Mucosa of descending colon (tissue), 3 donors: ENCODE measurements at places on chromosomes 2 and 18. TPM values are rescaled to one million over a fixed set of nuclear protein-coding genes. Genes with fewer than 3 reads are reported as not detected.

DNA sequence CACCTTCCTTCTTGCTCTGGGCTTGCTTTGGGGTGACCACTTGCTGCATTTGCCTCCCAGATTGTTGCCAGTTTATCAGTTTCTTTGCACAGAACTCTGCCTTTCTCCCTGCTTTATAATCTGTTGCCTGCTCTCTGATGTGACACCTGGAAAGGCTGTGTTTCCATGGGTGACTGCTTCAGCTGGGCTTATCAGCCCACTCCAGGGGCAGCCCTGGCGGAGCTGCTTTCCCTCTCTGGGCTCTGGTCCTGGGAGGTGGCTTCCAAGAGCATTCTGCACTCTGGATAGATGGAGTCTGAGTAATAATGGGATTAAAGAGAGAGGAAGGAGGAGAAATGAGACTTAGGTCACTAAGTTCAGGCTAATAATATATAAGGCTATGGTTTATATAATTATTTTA is 352.7 kb downstream of the TSN start:
- DNase-seq, result no peak

DNA sequence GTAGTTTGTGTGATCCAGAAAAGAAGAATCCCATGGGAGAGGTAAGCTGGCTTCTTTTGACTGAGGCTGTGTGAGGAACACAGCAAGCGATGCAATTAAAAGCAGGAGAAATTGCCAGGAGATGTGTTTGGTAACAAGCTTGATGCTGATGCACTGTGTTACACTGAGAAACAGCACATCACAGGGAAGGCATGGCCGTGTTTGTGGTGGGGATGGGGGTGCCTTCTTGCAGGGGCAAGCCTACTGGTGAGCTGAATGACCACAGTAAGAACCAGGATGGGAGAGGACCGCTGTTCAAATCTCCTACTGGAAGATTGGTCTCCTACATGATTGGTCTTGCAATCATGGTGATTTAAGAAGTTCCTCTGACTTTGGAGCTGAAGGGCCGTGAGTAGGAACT is 477.7 kb upstream of the HS6ST1 start:
- DNase-seq, result no peak

GRCh38 chr18:57864615-57865121 is 61.6 kb upstream of the ATP8B1 start:
- DNase-seq, result no peak

DNA sequence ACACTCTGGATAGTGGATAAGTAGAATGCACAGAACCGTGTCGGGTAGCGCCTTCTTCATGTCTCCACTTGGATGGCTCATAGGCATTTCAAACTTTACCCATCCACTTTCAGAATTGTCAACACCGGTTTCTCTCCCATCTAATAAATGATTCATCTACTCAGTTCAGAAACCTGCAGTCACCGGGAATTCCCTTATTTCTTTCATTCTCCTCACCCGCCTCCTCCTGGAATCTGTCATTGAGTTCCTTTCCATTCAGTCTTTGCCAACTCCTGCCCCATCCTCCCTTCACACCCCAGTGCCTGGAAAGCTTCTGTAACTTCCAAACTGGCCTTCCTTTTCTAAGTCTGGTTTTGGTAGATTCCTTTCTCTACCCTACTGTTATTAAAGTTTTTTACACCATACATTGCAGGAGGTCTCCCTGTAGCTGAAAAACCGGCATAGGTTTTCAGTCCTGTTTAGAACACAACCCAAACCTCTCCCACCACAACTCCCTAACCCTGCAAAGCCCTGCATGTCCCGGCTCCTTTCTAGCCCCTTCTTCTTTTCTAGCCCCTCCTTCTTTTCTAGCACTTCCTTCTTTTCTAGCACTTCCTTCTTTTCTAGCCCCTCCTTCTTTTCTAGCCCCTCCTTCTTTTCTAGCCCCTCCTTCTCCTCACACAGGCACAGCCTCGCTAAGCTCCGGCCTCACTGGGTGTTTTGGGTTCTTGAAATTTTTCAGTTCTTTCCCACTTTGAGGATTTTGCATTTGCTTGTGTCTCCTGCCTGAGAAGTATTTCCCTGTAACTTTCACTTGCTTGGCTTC is 133.9 kb upstream of the KLHL14 start:
- DNase-seq, result no peak

DNA sequence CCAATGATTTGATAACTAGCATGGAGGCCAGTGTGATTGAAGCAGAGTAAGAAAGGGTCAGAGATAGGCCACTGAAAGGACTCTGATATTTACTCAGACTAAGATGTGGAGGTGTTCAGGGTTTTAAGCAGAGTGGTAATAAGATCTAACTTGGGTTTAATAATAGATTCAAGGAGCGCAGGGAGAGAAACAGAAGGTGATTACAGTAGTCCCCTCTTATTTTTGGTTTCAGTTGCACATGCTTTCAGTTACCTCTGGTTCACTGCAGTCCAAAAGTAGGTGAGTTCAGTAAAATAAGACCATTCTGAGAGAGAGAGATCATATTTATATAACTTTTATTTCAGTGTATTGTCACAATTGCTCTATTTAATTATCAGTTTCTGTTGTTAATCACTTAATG is 13.5 kb upstream of the GALNT13 start:
- no peak for DNase-seq

DNA sequence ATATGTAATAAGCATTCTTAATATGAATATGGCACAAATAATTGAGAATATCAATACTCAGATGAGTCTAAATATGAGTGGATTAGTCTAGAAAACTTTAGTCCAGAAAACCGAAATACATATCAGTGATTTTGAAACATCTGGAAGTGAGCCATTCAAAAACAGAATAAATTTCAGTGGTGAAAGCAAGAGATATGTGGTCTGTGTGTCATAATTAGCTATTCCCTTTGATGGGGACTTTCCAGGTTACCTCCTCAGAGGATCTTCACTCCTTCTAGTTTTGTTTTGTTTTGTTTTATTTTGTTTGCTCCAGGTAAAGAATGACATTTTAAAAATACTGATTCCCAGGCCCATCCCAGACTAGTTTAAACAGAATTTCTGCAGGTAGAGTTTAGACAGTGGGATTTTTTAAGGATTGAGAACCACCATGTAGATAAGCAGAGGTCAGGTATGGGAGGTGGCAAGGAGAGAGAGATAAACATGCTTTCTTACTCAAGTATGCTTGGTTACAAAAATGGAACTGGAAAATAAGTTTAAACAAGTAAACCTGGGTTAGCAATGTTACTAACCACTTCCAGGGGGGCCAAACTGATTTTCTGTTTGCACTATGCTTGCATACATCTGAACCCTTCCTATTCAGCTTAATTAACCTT is 70.7 kb downstream of the NABP1 start:
- no peak for DNase-seq

The ARHGAP28 gene
- total RNA-seq, result 2.0 TPM

The E2F6 gene
- total RNA-seq, result 4.3 TPM

The SLC25A12 gene
- total RNA-seq, result 44.2 TPM
